ENCODE measurements at places on chromosomes 6 and 20. TPM values are rescaled to one million over a fixed set of nuclear protein-coding genes. Genes with fewer than 3 reads are reported as not detected.

RNF182 gene
- 0.50 TPM for total RNA-seq

GMDS gene
- total RNA-seq: 3.6 TPM

GRCh38 chr6:34310817-34311216, 62.0 kb upstream of the SMIM29 start:
- no peak for DNase-seq

DNA sequence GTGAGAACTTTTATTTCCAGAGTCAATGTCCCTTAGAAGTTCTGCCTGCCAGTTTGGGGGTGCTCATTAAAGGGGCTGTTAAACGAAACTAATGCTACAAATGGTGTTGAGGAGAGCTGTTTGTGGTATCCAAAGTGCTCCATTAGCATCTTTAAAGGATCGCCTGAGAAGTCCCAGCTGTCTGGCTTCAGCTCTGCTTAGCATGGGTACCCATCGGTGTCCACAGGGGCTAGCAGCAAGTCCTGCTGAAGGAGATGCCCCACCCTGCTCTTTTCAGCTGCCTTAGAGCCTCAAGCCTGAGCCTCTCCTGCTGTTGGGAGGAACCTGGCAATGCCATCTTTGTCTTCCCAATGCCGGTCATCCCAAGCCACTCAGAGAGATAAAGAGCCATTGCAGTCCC, 111.1 kb downstream of the FOXO3 start:
- no peak for DNase-seq

- no peak for DNase-seq
Observed at GRCh38 chr20:33664085-33664761, 2.1 kb downstream of the C20orf144 start.

- no peak for DNase-seq
Observed at GRCh38 chr6:41451039-41451438, 95.1 kb upstream of the FOXP4 start.

DNA sequence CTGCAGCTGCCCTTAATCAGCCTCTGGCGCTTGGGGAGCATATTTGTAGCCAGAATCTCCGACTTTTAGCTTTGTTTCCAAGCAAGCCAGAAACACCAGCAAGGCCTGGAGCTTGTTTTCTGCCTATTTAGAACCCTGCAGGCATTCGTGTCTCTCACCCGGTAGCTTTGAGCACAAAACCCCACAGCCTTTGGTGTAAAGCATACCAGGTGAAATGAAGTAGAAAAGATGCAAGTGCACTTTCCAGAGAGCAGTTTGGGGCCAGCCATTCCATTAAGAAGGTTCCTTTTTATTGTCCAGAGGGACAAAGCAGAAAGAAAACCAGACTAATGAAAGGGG, 736 bp downstream of the FAM217B start:
- no peak for DNase-seq

- no peak for DNase-seq
Observed at GRCh38 chr6:130037207-130037811, 18.9 kb downstream of the L3MBTL3 start.

DNA sequence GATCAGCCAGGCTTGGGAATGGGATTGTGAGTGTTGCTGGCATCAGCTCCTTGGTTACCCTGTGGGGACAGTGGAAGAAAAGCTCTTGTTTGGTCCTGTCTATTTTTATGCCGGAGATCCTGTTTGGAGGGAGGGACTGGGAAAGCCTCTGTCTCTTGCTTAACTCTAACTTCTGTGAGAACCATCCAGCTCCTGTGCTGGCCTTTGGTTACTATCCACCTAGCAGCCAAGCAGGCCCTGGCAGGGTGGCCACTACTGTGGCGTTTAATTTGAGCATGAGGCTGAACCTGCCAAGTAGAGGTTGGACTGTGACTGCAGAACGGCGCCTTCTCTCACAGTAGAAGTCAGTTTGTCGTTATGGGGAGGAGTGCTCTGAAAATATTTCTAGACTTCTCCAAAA, 193.3 kb downstream of the UTRN start:
- no peak for DNase-seq

All from esophagus muscularis mucosa (tissue), 4 donors.